GM20000 (cell line): ENCODE measurements at places on chromosomes 5 and 9.

- no peak for DNase-seq
Measured at GRCh38 chr5:120007598-120007997, 378.2 kb downstream of the FAM170A start.

DNA sequence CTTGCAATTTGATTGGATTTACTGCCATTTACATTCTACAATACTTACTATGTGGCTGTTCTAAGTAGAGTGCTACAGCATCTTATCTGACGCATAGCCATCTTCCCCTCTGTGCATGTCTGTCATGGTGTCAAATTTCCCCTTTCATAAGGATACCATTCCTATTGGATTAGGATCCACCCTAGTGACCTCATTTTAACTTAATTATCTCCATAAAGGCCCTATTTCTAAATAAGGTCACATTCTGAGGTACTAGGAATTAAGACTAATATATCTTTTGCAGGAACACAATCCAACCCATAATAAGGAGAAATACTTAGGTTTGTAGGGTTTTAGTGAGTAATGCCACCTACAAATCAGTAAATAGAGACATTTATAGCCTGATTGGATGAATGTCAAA, 268.0 kb downstream of the ADAMTSL1 start:
- no peak for DNase-seq

GRCh38 chr5:53360811-53361210, 119.6 kb upstream of the FST start:
- DNase-seq: no peak

GRCh38 chr5:101102506-101102905, 199.4 kb upstream of the ST8SIA4 start:
- DNase-seq: no peak

- DNase-seq: no peak
Measured at GRCh38 chr5:175162036-175162435, 281.9 kb downstream of the DRD1 start.
